ENCODE measurements at places on chromosomes 3 and 15.

DNA sequence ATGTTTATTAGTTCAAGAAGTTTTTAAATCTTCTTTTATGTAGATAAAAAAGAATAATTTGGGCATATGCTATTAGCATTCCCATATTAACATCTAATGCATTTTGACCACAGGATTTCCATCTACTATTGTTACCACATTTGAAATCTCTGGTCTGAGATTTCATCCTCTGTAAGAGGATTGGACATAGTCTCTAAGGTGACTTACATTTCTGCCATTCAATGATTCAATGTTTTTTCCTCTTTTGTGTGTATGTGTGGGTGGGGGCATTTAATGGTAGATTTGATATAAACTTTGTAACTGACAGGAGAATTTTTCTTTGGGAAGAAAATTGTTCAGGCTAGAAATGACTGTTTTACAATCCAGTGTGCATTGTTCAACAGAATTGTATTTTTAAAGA, 307.3 kb upstream of the RBMS3 start:
- no peak for DNase-seq

GRCh38 chr15:42704492-42704926, 32.4 kb downstream of the CDAN1 start:
- DNase-seq, result peak; percentile 12

- no peak for DNase-seq
These were observed 95.8 kb downstream of the SEC22A start for GRCh38 chr3:123297627-123297899.

- no peak for DNase-seq
These were observed 77.2 kb upstream of the SLC6A1 start for GRCh38 chr3:10915376-10915775.

- DNase-seq, result no peak
These were observed 7.7 kb upstream of the DIPK2A start for GRCh38 chr3:143963946-143964345.
